NCI-H345 (cell line): ENCODE measurements at places on chromosomes 11 and 22.

DNA sequence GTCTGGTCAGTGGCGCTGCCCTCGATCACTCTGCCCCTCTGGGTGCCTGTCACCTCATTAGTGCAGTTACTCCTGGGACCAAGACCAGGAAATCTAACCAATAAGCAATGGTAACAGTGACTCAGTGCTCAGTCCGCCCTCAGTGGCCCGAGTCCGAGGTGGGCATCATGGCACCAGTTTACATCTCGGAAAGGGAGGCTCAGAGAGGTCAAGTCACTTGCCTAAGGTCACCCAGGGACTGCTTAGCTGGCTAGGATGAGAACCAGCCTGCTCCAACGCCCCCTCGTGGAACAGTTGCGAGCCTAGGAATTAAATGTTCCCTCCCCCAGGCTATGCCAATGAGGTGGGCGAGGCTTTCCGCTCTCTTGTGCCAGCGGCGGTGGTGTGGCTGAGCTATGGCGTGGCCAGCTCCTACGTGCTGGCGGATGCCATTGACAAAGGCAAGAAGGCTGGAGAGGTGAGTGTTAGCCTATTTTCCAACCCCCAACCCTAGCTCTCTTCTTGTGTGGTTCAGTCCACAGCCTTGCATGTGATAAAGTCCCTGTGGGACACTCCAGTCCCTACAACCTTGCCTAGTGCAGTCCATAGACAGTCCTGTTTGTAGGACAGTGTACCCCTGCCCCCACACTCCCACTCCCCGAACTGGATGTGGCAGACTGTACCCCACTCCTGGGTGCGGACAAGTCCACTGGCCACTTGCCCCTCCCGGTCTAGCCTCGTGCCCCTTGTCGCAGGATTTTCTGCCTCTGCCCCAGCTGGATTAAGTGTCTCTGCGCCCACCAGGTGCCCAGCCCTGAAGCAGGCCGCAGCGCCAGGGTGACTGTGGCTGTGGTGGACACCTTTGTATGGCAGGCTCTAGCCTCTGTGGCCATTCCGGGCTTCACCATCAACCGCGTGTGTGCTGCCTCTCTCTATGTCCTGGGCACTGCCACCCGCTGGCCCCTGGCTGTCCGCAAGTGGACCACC lies 1.1 kb downstream of the MTFP1 start:
- DNase-seq = peak; percentile 58

GRCh38 chr11:67284811-67285540 lies 4.1 kb upstream of the ANKRD13D start:
- no peak for DNase-seq

DNA sequence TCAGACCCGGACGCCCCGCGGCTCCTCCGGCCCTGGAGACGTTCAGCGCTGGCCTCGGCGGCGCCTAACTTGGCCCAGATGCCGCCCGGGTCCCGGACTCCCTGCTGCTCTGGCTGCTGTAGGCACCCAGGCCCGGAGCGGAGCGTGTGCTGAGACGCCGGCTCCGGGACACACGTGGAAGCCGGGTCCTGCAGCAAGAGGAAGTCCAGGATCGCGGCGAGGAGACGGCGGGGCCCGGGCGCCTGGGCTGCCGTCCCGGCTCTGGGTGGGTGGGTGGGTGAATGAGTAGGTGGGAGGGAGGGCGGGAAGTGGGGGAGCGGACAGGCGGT lies 223 bp downstream of the WT1 start:
- DNase-seq = no peak

- DNase-seq = no peak
These were observed 29.3 kb downstream of the CLPB start for GRCh38 chr11:72405009-72405408.

DNA sequence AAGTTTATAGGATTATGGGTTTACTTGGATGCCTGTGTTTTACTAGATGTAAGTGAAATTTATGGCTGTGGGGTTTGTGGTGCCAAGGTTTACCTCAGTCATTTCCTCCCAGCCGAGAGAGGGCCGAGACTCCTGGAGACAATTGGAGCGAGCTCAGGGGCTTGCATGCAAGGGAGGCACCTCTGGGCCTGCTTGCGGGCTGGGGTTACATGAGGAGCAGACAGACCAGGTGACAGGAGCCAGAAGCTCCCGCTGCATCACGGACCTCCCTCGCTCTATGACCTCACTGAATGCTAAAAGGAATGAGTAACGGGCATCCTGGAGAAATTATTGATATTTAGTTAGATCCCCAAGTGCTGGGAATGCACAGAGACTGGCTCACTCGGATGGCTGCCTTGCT lies 275.2 kb upstream of the KIRREL3 start:
- no peak for DNase-seq

GRCh38 chr11:117849781-117850414 lies 25.4 kb upstream of the FXYD2 start:
- DNase-seq = no peak

DNA sequence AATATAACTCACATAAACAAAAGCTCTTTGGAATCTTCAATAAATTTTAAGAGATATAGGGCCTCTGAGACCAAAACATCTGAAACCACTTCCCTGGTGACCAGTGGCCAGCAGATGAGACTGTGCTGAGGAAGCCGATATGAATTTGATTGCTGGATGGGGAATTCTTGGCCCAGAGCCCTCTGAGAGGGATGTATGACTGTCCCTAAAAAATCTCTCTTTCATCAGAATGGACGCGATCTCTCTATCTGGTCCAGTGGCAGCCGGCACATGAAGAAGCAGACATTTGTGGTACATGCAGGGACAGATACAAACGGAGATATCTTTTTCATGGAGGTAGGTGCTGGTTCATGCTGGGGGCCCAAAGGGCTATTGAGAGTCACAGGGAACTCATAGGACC lies 37.5 kb downstream of the MYBPC3 start:
- DNase-seq = no peak

GRCh38 chr11:95108159-95108611 lies 18.5 kb downstream of the ENDOD1 start:
- no peak for DNase-seq

- no peak for DNase-seq
These were observed 4.1 kb upstream of the ELFN2 start for GRCh38 chr22:37431366-37431765.

DNA sequence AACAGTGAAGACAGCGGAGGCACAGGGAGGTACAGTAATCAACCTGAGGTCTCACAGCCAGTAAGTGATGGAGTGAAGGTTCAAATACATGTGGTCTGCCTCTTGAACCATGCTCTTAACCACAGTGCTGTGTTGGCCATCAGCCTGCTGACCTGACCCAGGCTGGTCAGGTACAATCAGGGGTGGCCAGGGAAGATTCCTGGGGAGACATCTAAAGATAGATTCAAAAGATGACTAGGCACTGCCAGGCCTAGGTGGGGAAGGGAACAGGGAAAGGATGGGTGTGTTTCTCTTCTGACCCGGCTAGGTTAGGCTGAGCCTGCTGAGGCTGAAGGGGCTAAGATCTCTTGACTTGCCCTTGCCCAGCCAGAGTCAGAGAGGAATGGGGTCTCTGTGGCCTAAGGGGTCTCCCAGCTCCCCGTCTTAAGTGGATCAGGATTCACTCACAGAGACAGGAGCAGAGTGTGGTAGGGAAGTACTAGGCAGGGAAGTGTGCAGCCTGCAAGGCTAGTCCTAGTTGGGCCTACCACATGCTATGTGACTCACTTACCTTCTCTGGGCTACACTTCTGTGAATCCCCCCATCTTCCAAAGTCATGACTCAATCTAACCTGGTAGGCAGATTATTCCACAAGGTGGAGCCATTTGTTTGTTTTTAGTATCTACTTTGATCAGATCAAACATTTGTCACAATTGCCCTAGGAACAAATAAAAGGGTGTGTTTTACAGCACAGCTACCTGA lies 10.4 kb upstream of the SREBF2 start:
- peak; percentile 32 for DNase-seq

DNA sequence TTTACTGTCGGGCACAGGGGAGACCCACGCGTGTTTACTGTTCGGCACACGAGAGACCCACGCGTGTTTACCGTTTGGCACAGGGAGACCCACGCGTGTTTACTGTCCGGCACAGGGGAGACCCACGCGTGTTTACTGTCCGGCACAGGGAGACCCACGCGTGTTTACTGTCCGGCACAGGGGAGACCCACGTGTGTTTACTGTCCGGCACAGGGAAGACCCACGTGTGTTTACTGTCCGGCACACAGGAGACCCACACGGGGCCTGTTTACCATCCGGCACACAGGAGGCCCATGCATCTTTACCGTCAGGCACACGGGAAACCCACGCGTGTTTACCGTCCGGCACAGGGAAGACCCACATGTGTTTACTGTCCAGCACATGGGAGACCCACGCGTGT lies 525.1 kb downstream of the BRD1 start:
- DNase-seq = no peak

DNA sequence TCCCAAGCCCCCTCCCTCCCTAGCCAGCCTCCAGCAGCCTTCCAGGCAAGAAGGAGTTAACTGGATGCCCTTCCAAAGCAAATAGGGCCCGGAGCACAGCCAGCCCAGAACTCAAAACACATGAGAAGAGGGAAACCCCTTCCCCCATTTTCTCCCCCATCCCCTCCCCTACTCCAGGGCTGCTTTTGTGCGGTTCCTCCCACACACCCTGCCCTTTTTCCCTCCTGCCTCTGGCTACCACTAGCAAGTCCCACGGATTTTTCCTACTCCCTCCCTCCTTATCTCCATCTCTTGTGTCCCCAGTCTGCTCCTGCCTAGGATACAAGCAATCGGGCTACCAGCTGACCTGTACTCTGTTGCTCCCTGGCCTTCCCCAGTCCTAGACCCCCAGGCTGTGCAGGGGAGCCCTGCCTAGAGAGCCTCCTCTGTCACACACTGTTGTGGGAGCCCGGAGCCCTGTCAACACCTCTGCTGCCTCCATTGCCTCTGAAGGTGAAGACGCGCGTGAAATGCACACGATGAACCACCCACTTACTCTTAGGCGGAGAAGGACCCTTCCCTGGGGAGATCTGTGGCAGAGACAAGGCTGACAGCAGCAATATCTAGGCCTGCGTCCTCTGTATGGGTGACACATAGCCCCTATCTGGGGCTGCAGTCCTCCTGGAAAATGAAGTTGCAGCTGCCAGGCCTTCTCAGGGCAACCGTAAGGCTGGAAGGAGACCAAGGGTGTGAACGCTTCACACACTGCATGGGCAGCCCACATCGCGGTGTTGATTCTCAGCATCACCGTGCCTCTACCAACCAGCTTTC lies 282.8 kb downstream of the MN1 start:
- no peak for DNase-seq

DNA sequence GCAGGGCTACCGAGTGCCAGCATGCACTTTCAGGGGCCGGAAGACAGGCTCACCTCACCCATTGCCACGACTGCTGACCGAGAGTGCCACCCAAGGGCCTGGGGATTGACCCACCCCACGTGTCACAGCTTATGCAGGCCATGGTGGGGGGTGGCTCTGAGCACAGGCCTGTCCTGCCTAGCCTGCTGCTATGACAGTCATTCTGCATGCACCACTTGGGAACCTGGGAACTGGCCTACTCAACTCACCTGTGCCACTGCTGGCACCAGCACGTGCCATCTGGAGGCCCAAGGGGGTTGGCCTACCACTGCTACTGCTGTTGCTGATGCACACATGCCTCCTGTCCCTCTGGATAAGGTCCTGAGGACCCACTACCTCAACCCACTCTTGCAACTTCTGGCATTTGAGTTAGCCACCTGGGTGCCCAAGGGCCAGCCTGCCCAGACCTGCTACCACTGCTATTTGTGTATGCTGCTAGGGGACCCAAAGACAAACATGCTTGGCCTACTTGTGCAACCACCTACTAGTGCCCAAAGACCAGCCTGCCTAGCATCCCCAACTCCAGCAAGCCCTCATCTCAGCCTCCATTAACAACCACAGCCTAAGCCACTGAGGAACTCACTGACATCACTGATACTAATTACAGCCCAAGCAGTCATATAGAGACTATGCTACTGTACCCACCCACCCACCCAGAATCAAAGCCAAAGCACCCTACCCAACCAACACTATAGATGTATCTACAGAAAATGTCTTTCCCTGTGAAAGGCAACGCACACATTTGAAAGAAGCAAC lies 59.0 kb upstream of the NARS2 start:
- no peak for DNase-seq

GRCh38 chr22:33848251-33848650 lies 72.0 kb downstream of the LARGE1 start:
- no peak for DNase-seq

GRCh38 chr11:43922295-43922648 lies 20.2 kb upstream of the C11orf96 start:
- DNase-seq = no peak

GRCh38 chr11:134145715-134146114 lies 76.8 kb downstream of the JAM3 start:
- peak; percentile 83 for DNase-seq

DNA sequence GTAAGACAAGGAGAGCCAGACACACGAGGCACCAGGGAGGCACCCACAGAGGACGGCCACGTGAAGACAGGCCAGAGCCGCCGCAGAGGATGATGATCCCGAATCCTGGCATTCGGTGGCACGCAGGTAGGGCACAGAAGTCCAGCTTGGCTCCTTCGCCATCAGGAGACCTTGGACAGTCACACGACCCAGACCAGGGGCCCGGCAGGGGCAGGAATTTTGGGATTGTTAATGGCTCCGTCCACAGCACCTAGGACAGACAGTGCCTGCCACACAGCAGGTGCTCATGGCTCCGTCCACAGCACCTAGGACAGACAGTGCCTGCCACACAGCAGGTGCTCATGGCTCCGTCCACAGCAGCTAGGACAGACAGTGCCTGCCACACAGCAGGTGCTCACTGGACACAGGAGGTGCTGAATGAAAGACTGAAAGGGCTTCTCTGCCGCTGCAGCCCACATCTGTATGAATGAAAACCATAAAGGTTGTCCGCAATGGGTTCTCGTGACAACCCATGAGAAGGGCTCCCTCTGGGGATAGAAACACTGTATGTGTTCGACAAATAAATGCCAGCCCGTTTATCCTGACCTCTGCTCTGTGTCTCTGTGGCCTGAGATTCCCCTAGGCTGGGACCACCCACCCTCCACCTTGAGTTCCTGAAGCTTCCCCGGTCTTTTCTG lies 341.6 kb downstream of the CTTN start:
- DNase-seq = no peak

DNA sequence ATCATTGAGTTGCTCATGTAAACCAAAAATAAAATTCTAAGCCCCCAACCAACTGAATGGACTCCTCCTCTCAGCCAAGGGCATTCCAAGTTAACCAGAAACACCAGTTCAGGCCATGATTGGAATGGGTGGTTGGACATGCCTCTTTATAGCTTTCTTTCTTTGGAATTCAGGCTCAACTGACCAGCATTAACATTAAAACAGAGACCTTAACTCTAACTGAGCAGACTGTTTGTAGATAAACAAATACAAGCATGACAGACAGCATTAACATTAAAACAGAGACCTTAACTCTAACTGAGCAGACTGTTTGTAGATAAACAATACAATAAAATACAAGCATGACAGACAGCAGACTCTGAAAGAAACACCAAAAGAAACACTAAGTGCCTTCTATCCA lies 278.2 kb downstream of the DLG2 start:
- DNase-seq = no peak

- no peak for DNase-seq
These were observed 183.3 kb downstream of the BLID start for GRCh38 chr11:121932646-121933185.

- DNase-seq = no peak
These were observed 15.0 kb downstream of the AASDHPPT start for GRCh38 chr11:106092446-106092845.

- peak; percentile 31 for DNase-seq
These were observed 37.6 kb downstream of the ZNF195 start for GRCh38 chr11:3341298-3341697.

- no peak for DNase-seq
These were observed 337.9 kb downstream of the NELL1 start for GRCh38 chr11:21007297-21007696.
